ENCODE measurements at places on chromosomes 12 and 14. TPM values are rescaled to one million over a fixed set of nuclear protein-coding genes. Genes with fewer than 3 reads are reported as not detected.

DNA sequence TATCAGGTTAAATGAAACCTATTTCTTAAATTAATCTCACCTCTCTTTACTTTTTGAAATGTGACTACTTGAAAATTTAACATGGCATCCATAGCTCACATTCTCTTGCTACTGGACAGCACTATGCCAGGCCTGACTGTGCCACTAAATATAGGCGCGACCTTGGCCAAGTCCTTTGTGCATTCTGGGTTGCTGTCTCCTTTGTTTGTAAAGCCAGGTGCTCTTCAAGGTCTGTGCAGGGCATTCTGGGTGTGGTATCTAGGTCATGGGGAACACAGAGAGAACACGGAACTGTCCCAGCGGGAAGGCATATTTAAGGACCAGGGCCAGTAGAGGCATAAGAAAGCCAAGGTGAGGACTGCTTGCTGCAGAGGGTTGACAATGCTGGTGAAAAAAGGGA lies 121.2 kb downstream of the ZNF664 start:
- no peak for DNase-seq

DNA sequence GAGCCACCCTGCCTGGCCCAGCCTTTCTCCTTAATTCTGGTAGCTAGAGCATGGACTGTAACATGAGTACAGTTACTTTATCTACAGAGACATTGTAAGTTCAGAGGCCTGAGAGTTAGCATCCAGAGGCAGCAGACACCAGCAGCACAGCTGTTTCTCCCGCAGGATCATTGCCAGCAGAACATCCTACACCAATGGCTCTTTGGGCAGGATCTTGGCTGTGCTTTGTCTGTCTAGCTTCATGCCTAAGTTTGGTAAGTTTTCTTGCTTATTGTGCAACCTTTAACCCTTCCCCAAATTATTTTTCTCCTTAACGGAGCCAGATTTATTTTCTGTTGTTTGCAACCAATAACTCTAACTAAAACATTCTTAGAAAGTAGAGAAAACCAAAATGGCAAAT lies 21.6 kb downstream of the C12orf71 start:
- no peak for DNase-seq

GRCh38 chr14:24071836-24072430 lies 571 bp downstream of the CPNE6 start:
- no peak for DNase-seq

DNA sequence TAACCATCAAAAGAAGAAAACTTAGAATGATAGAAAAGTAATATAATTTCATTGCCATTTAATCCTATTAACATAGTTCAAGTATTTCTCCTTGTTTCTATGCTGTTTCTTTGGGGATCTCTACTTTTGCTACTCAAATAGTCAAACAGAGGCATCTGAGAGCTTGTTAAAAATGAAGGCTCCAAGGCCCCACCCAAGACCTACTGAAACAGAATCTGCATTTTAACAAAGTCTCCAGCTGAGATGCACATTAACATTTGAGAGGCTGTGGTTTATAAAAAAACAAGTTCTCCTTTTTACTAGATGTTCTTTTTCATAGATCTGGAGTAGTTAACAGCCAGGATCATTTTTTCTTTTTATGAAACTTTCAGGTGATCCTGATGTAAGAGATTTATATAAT lies 31.8 kb downstream of the PPFIA2 start:
- DNase-seq: no peak

Gene INHBC
- not detected for total RNA-seq

Gene NINJ2
- not detected for total RNA-seq

- no peak for DNase-seq
Measured at GRCh38 chr12:121405211-121405610, 5.3 kb downstream of the RNF34 start.

- no peak for DNase-seq
Measured at GRCh38 chr14:75864352-75864751, 117.4 kb downstream of the TGFB3 start.

GRCh38 chr12:21551841-21552465 lies 25.9 kb downstream of the SPX start:
- no peak for DNase-seq

DNA sequence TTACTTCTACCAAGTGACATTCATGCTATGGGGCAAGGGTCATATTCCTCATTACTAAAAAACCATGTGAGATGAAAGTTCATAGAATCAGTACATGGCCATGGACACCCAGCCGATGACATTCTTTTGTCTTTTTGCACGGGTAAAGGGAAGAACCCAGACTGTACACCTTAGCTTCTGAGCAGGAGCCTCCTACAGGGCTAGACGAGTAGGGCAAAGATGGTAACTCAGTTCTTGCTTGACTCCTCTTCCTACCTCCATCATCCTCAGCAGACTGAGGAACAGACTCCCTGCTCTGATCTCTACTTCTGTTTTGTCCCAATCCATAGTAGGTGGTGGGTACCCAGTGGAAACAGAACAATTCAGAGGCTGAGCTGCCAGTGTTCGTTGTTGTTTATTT lies 281.3 kb downstream of the NPAS3 start:
- DNase-seq: no peak

Gene CRIP2
- total RNA-seq: 121 TPM

Gene ASCL1
- total RNA-seq: not detected

DNA sequence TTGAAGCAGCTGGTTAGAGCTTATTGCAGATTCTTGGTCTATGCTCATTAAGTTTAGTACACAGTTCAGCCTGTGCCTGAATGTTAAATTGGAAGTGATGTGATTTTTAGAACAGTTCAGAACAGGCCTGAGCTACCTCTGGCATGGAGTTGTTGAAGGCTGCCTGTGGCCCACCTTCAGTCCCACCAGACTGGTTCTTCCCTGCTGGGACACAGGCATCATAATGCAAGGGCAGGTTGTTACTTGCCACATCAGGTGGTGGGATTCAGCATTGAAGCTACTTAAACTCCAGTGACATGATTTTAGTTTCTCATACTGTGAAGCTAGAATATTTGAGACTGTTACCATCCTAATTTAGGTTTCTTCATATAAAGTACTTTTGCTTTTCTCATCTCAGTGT lies 49.4 kb downstream of the PROX2 start:
- no peak for DNase-seq

Measured in epithelial cell of proximal tubule (primary cell).